ENCODE measurements at places on chromosomes 7 and 10.
A peak's percentile ranks its signal among the peaks of the same experiment; 100 is the strongest.

- no peak for DNase-seq
These were observed 770.9 kb downstream of the TNS3 start for GRCh38 chr7:46810986-46811385.

DNA sequence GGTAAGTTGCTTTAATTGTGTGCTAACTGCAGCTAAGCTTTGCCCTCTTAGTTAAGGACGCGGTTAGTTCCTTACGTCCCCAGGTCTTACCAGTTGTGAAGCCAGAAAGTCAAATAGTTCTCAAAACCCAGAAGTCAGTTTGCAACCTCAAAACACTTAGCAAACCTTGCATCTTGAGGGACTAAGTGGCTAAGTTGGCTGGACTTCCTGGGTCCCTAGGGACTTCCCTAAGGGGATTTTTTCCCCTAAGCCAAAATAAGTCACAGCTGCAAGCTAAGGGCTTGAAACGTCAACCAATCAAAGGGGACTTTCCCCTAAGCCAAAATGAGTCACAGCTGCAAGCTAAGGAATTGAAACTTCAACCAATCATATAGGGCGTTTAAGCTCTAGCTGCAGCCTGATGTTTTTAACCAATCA lies 36.2 kb upstream of the HECW1 start:
- peak; percentile 11 for DNase-seq

DNA sequence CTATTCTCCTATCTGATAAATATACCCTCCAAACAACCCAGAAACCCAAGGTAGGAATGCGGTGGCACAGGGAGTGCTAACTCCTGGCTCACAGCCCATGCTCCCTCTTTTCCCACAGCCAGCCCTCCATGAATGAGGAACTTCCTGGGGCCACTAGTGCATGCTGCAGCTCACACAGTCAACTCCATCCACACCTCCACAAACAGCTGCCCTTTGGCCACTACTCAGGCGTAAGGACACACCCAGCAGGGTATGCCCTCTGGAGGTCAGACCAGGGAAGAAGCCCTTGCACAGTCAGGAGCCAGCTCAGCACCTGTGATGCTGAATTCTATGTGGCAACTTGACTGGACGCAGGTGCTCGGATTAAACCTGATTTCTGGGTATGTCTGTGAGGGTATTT lies 85.2 kb upstream of the PIK3CG start:
- DNase-seq = no peak

DNA sequence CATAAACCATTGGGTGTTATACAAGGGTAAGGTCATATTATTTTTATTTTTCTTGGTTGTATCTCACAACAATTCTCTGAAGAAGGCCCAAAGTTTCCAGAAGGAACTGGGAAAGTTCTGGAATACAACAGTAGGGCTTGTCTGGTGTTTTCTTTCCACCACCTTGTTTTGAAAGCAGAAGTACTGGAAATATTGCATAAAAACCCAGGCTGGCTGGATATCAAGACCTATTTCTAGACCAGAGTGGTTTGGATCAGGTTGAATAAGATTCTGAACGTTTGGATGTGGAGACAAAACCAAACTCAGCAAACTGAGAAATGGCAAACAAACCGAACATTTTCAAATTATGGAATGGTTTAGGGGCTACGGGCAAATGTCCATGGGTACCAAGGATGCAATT lies 182.6 kb upstream of the FZD8 start:
- no peak for DNase-seq

DNA sequence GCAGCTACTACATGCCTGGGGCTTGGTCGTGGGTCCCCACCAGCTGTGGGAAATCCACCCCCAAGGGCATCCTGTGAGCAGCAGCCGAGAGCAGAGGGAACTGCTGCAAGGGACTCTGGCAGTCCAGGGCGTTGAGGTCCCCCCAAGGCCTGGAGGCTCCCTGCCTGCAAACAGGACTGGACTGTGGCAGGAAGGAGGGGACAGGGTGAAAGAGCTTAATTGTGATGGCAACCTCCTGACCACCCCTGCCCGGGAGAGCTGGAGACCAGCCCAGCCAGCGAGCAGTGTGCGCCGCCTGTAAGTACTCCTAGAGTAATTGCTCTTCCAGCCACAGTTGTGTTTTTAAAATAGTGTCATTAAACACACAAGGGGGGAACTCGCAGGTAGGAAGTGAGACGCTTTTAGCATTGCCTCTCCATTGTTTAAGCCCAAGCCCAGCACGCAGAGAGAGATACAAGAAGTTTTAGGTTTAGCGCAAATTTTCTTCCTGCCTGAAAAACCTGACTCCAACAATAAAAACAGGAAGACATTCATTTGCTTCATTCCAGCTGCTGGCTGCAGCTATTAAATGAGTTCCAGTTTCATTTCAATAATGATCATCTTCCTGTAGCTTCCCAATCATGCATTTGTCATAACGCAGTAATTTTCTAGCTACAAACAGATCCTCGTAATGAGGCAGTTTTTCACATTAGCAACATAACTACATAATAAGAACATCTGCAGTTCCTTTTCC lies 111.1 kb downstream of the EBF3 start:
- no peak for DNase-seq

DNA sequence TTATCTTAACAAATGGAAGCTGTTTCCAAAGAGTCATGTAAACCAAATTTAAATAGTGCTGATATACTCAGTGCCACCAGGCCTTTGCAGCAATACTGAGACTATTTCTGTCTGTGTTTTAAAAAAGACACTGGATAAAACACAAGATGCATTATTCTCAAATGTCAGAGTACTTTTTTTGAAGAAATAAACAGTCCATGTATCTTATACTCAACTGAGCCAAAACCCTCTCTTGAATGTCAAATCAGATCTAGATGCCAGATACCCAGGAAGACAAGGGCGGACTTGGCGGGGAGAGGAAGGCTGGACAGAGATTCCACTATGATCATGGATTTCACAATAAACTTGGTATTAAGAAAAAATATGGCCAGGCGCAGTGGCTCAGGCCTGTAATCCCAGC lies 127.6 kb downstream of the COBL start:
- no peak for DNase-seq

- no peak for DNase-seq
These were observed 4.3 kb downstream of the SFXN3 start for GRCh38 chr10:101035314-101035713.
